ENCODE measurements at places on chromosomes 6 and 20.

- peak; percentile 18 for DNase-seq
Measured at GRCh38 chr20:62063315-62063980, 2.2 kb downstream of the TAF4 start.

DNA sequence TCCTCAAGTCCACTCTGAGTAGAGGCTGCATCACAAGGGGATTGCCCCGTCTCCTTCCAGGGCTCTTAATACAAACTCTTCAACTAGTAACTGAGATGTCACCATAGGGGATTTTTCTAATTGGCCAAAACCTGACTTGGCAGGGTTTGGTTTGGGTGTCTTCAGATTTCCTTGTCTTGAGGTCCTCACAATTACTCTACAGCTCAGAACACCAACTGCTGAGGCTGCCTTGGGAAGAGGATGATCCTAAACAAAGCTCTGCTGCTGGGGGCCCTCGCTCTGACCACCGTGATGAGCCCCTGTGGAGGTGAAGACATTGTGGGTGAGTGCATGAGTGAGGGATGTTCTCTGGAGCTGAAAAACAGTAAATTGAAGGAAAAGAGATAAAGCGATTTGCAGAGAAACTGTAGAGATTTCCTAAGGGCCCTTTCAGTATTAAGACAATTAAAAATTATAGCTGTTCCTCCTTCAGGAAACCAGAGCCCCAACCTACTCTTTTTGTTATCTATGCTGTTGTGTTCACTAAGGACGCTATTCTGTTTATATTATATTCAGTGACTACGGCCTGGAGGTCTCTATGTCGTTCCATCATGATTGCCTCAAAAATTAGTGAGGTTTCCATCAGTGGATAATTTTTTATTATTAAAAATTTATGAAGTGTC is at the start of gene HLA-DQA1:
HLA-DQA1 (plus strand) TSS at position 188 of the 662 bp plus-strand sequence; CDS start at position 241, 53 bp downstream.
- no peak for DNase-seq

- no peak for DNase-seq
Measured at GRCh38 chr6:34990971-34991560, 102.0 kb downstream of the ANKS1A start.

DNA sequence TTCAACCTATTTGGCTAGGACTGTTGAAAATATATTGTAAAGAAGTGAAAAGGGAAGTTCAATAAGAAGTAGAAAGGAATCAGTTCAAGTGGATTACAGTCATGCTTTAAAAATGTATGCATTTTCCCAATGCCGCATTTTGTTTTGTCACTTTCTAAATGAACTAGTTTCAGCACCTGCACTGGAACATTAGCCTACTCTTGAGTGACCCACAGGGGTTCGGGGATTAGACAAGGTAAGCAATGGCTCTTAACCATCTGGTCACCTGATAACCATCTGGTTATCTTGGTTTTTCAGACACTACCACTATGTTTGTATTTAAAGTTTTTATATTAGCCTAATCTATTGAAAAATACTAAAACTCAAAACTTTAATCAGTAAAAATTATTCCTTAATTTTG is 97.6 kb downstream of the CD164 start:
- DNase-seq, result no peak

DNA sequence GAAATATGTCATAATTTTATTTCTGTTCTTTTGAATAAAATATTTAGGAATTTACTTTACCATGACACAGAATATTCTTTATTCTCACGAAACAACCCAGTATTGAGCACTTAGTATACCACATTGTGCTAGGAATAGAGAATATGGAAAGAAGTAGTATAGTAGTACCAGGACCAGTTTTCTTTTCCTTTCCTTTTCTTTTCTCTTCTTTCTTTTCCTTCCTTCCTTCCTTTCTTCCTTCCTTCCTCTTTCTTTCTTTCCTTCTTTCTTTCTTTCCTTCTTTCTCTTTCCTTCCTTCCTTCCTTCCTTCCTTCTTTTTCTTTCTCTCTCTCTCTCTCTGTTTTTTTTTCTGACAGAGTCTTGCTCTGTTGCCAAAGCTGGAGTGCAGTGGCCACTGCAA is 7.5 kb upstream of the PLCB4 start:
- no peak for DNase-seq

DNA sequence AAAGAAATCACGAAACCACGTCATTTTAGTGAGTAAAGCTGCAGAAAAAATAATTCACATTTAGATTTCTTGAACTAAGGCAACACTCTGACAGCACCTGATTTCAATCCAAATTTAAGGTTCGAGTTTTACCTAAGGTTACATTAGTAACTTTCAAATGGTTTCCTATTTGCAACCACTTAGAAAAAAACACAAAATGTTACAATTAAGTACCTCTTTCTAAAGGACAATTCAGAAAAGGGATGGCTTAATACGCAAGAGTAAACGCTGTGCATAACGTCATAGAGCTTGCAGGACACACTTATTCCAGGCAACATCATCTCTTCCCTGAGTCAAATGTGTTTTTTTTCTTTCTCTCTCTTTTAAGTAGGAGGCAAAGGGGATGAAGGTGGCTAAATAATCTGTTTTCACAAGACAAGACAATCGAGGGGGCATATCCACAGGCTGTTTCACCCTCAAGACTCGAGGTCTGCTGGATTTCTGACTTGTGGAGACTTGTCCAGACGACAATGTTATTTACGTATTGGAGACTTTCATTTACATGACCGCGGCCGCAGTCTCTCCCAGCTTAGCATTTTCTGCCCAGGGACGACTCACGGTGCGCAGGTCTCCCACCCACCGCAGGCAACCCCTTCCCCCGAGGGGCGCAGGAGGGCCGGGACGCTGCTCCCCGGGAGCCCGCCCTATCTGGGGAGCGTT is 86.0 kb downstream of the SESN1 start:
- peak; percentile 13 for DNase-seq

- peak; percentile 8 for DNase-seq
Measured at GRCh38 chr6:99879431-99879830, 114.6 kb downstream of the MCHR2 start.

GRCh38 chr20:53643031-53643832 is 49.6 kb upstream of the ZNF217 start:
- DNase-seq, result peak; percentile 38

GRCh38 chr6:147116056-147116455 is 88.2 kb upstream of the STXBP5 start:
- DNase-seq, result no peak

DNA sequence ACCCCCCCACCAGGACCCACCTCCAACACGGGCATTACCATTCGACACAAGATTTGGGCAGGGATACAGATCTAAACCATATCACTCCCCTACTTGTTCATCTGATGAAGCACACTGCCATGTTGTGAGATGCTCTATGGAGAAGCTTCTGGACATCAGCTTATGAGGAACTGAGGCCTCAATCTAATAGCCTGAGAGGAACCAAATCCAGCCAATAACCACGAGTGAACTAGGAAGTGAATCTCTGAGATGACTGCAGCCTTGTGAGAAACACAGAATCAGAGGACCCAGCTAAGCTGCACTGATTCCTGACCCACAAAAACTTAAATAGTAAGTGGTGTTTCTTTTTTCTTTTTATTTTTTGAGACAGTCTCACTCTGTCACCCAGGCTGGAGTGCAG is 21.6 kb upstream of the ZBTB2 start:
- DNase-seq, result no peak

DNA sequence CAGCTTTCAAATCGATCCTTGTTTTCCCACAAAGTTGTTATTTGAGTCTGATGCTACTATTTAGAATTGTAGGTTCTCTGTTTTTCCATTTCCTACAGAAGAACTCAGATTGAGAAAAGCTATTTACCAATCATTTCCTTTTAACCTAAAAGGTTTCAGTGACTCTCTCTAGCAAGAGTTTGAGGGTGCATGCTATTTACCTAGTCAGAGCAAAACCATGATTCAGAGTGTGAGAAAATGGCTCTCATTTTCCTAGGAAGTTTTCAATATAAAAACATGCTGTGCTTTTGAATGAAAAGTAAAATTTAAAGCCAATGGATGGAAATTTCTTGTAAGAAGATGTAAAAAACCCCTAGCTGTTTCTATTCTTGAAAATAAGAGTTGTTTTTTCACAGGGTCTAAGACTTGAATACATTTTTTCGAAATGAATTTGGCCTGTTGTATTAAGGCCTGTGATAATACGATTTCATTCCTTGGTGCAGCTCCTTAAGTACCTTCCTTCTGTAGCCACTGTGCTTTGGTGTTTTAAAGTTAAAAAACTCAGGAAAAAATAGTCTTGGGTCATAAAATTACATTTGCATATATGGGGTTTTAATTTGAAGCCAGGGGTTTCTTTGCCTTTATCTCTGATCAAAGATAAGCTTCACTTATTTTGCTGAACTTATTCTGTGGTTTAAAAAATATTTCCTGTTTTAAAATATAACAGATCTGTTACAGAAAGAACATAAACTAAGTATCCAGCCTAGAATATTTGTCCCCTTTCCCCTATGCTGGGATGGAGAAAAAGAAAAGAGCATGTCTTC is 18.0 kb upstream of the RSPH3 start:
- DNase-seq, result no peak

All from NCI-H2227 treated with DMSO at 0.1 percent for 48 hours (cell line).